Hepatic stellate cell (primary cell): ENCODE measurements at places on chromosomes 16 and 17.

- peak; percentile 85 for DNase-seq
These were observed 46.1 kb downstream of the NXN start for GRCh38 chr17:933312-934073.

DNA sequence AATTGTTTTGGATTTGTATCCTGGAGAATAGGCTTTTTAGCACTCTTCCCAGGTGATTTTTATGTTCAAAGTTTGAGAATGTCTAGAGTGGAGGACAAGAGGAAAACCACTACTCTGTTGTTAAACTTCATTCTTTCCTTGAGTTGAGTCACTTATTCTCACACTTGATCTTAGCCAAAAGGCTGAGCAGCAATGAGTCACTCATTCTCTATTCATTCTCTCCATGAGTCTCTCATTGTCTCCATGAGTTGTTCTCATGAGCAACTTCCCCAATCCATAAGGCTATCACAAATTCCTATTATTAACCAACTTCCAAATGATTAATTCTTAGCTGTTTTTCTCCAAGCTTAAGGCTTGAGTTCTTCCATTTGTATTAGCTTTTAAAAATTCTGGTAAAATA lies 1393.3 kb downstream of the CDH8 start:
- DNase-seq = no peak

GRCh38 chr17:76541739-76542454 lies 2.1 kb downstream of the PRCD start:
- DNase-seq = no peak

DNA sequence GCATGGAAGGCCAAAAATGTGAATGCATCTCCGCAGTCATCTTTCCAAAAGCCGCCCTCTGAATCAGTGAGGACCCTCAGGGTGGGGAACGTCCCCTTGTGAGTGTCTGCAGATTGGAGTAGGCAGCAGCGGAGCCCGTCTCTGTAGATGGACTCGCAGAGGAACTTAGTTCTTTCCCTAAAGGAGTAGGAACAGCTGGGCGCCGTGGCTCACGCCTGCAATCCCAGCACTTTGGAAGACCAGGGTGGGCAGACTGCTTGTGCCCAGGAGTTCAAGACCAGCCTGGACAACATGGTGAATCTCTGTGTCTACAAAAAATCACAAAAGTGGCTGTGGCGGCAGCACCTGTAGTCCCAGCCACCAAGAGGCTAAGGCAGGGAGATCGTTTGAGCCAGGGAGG lies 53.7 kb downstream of the WDR45B start:
- DNase-seq = no peak

- DNase-seq = peak; percentile 95
These were observed 13.2 kb downstream of the IL4R start for GRCh38 chr16:27326738-27327585.

GRCh38 chr16:58026139-58026704 lies 668 bp downstream of the MMP15 start:
- peak; percentile 67 for DNase-seq

- no peak for DNase-seq
These were observed 1.3 kb downstream of the NLRC5 start for GRCh38 chr16:56990407-56991286.

- DNase-seq = peak; percentile 38
These were observed 14.7 kb downstream of the BEAN1 start for GRCh38 chr16:66441586-66442375.

GRCh38 chr16:56989988-56990387 lies 631 bp downstream of the NLRC5 start:
- no peak for DNase-seq

- no peak for DNase-seq
These were observed 9.9 kb downstream of the ATPAF2 start for GRCh38 chr17:18028952-18029540.

GRCh38 chr17:35141681-35142466 lies at the start of gene NLE1:
TSS of gene NLE1 (minus strand) at chr17:35142303. CDS start at chr17:35142275, 28 bp downstream.
- DNase-seq = peak; percentile 88

DNA sequence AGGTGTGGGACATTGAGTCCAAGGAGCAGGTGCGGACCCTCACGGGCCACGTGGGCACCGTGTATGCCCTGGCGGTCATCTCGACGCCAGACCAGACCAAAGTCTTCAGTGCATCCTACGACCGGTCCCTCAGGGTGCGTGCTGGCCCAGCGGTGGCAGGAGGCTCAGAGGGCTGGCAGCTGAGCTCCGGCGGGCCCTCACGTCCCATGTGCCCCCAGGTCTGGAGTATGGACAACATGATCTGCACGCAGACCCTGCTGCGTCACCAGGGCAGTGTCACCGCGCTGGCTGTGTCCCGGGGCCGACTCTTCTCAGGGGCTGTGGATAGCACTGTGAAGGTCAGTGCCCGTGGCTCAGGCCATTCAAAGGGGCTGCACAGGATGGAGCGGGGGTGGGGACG lies 20.4 kb downstream of the CASKIN1 start:
- no peak for DNase-seq

- no peak for DNase-seq
These were observed 70.3 kb downstream of the MYH11 start for GRCh38 chr16:15786501-15786900.

DNA sequence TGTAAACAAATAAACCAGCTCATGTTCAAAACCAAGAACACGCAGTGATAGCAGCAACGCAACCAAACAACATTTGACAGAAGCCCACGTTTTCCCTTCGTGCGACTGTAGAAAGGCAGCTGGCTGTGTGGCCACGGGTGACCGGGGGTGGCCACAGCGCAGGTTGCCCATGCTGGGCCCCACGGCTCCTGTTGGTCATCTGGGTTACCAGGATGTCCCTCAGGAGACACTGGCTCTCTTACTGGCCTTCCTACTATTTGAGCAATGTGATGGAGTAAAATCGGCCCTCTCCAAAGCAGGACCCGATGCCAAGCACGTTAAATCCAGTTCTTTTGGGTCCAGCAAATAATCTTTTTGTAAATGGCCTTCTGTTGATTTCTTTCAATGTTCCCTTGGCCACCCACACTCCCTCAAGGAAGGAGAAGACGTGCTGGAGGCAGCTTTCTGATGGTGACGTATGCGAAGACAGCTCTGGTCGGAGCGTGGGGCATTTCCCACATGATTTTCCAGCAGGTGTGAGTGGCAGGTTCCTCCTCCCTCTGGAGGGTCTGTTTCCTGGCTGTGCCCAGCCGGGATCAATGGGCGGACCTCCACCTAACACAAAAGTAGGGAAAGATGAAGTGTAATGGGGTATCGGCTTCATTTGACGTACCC lies 143.1 kb upstream of the CHMP6 start:
- no peak for DNase-seq

DNA sequence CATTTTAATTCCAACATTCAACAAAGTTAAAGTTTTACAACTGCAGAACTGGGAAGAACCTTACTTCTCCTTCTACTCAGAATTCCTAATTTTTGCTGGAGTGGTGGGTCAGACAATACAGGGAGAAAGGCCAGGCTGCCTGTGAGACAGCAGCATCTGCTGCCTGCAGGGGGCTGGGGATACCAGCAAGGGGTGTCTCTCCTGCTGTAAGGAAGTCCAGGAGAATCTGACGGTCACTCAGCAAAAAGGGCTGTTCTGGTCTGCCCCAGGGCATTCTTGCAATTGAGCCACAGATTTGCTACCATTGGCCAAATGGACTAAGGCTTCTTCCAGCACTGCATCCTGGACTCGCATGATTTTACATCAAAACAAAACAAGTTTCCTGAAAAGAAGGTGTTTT lies 426.6 kb upstream of the CDH11 start:
- no peak for DNase-seq

DNA sequence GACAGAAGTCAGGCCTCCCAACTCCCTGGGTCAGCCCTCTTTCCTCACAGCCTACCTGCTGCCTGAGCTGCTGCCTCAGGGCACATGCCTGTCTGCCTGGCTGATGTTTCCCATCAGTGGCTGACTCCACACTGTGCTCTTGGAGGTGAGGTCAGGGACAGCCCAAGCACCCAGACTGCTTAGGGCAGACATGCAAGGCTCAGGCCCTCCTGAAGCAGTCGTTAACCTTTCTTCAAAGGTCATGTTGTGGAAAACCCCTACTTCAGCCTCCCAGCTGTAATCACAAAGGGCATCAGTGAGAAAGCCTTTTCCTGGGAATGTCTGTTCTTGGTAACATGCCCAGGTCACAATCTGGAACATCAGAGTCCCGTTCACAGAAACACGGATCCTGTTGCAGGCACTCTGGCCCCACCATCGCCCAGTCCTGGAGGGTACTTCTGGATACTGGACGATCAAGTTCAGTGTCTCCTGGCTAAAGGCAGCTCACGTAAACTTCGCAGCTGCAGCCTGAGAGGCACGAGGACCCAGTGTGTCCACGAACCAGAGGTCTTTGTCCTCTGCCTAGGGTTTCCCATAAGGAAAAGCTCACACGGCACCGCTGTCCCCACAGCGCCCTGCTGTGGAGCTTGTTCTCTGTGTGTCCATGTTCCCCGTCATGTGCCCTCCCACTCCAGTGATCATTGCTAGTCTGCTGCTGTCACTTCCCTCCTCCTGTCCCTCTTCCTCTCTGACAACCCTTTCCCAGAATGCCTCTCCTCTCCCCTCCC lies 54.9 kb downstream of the GNAO1 start:
- no peak for DNase-seq

DNA sequence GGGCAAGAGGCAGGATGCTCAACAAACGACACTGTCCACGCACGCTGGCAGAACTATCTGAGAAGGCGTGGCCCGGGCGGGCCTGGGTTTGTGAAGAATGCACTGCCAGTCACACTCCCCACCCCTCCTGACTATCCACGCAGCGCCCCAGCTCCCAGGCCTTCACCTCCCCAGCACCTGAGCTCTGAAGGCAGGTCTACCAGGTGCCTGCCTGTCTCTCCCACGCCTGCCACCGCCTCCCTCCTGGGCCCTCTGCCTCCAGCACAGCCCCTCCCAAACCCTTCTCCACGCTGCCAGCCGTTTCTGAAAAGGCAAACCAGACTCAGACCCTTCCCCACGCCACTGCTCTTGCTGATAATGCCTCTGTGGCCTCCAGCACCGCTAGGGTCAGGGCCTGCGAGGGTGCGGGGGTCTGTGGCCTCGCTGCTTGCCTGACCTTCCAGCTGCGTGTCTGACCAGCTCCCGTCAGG lies 11.6 kb downstream of the MYBBP1A start:
- DNase-seq = no peak

GRCh38 chr17:21001111-21001812 lies 41.5 kb downstream of the USP22 start:
- DNase-seq = no peak

DNA sequence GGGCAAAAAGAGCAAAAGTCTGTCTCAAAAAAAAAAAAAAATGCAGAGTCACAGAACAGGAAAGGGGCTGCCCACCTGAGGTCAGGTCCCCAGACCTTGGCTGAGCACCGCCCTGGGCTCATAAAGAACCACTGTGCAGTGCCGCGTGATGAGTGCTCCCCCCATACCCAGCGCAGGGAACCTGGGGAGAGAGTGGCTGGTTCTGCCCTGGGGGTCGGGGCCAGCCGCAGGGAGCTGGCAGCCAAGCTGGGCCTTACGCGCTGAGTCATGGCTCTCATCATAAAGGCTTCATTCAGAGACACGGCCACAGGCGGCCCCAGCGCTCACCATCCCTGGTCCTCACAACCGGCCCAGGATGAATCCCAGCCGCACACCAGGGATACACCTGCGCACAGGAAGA lies 80.7 kb downstream of the RAB11FIP4 start:
- no peak for DNase-seq

- peak; percentile 63 for DNase-seq
These were observed 27.0 kb downstream of the CDIP1 start for GRCh38 chr16:4511441-4512082.

GRCh38 chr17:39663688-39664580 lies 1.2 kb upstream of the TCAP start:
- DNase-seq = no peak

- DNase-seq = no peak
These were observed 30.8 kb downstream of the USP43 start for GRCh38 chr17:9676084-9676483.

- peak; percentile 22 for DNase-seq
These were observed 79.0 kb upstream of the SMURF2 start for GRCh38 chr17:64741038-64741641.

DNA sequence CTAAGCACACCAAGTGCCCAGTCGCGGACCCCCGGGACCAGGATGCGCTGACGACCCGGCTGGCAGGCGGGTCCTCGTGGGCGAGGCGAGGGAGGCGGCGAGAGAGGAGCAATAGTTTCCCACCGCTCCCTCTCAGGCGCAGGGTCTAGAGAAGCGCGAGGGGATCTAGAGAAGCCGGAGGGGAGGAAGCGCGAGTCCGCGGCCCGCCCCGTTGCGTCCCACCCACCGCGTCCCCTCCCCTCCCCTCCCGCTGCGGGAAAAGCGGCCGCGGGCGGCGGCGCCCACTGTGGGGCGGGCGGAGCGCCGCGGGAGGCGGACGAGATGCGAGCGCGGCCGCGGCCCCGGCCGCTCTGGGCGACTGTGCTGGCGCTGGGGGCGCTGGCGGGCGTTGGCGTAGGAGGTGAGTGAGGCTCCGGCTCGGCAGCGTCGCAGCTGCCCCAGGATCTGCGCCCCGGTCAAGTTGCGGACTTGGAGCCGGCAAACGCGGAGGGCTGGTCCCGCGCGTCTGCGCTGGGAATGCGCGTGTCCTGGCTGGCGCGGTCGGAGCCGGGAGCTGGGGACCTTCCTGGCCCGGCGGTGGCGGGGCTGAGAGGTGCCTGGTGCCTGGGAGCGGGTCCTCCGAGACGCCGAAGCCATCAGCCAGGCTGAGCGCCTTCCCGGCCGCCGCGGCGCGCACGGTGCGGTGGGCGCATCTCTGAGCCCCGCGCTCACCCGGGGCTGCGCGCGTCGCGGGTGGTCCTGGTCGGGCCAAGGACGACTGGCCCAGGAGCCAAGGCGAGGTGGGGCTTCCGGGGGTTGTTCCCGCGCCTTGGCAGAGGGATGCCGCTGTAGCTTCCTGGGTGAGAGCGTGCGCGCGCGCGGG lies at the start of gene ITGB3:
ITGB3 (plus strand) TSS at position 287 of the 862 bp plus-strand sequence; CDS start at position 322, 35 bp downstream.
- DNase-seq = peak; percentile 76

DNA sequence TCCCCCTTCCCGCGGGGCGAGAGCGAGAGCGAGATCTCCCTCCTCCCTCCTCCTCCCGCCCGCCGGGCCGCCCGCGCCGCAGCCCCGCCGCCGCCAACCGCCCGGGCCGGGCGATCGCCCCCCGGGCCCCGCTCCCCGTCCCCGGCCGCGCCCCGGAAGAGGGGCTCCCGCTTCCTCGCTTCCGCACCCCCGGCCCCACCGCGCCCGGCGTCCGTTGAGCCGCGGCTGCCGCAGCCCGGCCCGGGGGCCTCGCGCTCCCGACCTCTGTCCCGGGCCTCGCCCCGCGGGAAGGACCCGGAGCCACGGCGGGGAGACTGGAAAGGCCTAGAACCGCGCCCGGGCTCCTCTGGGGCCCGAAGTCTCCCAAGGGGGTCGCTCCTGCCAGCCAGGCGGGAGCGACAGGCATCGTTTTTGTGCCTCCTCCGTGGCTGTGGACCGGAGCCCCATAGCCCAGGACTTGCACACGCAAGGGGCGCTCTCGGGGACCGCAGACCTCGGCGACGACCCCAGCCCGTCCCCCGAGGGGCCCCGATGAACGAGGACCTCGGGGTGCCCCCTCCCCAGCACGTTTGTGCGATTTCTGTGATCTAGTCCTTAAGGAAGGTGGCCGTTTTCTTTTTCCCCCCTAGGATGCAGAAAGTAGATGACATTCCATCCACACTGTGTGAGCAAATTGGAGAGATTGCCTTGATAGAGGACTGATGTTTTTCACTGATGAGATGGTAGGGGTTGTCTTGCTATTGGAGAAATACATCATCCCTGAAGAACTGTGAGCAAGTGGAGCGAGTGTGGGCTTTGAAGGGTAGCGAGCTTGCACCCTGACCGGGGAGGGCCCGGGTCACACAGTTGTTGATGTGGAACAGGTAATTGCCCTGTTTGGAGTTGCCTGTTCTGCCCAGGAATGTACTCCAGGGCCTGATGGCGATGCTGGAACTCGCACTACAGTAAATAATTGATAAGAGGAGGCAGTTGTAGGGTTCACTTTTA lies 611 bp downstream of the BANP start:
- DNase-seq = peak; percentile 43
